ENCODE measurements at places on chromosomes 16 and 17. TPM values are rescaled to one million over a fixed set of nuclear protein-coding genes. Genes with fewer than 3 reads are reported as not detected.

Gene TNS4
- total RNA-seq = 23.5 TPM

Gene KRT33A
- not detected for total RNA-seq

Gene RCVRN
- not detected for total RNA-seq

Gene TMIGD1
- total RNA-seq = not detected

Gene TSNAXIP1
- total RNA-seq = 2.2 TPM

Gene KRTAP3-2
- total RNA-seq = not detected

Gene MED13
- total RNA-seq = 49.4 TPM

Gene RASD1
- 1.0 TPM for total RNA-seq
